ENCODE measurements at places on chromosomes 6 and 20. TPM values are rescaled to one million over a fixed set of nuclear protein-coding genes. Genes with fewer than 3 reads are reported as not detected.

DNA sequence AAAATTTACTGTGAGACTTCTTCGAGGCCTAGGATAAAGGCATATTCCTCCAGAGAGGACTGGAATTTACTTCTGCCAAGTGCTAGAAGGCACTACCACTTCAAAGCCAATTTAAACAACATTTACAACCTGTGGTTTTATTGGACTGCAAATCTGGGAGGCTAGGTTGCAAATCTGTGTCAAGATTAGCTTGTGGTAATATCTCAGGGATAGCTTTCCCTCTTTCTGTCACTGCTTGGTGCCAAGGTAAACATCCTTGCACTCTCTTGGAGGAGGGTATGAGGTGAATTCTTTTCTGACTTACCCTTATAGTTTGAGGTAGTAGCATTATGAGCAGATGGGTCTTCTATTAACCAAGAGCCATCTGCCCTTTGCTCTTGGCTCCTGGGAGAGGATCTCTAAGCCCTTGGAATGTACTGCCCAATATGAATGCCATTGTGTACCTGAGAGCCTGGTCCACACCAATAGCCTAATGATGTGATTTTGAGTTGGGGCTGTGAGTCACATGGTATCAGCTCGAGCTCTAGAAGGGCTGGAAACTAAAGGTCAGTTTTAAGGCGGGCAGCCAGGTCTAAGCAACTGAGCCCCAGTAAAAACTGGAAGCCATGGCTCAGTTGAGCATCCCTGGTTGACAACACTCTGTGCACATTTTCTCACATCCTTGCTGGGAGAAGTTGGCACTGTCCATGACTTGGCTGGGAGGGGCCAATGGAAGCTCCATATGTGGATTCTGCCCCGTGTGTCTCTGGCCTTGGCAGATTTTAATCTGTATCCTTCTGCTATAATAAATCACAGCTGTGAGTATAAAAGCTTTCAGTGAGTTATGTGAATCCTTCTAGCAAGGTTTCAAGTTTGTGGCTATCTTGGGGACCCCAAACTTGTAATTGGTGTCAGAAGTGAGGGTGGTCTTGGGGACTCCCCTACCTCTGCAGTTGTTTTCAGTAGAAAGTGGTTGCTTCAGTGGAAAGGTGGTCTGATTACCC, 188.1 kb downstream of the UBE3D start:
- H3K4me3 ChIP-seq = no peak overlapping the region
- DNase-seq = no peak
- peaks cover 6% of the 10 kb centered on the region for H3K27me3 ChIP-seq
- H3K4me1 ChIP-seq = no peaks in the 10 kb centered on the region

DNA sequence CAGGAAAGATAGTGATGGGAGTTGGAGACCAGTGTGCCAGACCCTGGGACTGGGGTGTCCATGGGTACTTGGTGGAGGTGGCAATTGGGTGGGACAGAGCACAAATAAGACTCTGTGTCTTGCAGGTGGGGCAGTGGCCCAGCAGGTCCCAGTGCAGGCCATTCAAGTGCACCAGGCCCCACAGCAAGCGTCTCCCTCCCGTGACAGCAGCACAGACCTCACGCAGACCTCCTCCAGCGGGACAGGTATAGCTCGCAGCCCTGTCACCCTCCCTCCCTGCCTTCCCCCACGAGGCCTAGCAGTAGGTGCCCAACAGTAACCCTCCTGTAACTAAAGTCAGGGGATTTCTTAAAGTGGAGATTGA, 5.3 kb downstream of the SRF start:
- DNase-seq = no peak
- H3K4me3 ChIP-seq = no peak overlapping the region
- no peaks in the 10 kb centered on the region for H3K27me3 ChIP-seq
- peaks cover 62% of the 10 kb centered on the region for H3K36me3 ChIP-seq
- peaks cover 48% of the 10 kb centered on the region for H3K4me1 ChIP-seq

- H3K4me3 ChIP-seq = no peak overlapping the region
- H3K27ac ChIP-seq = no peak overlapping the region
- peaks cover 2% of the 10 kb centered on the region for H3K4me1 ChIP-seq
- H3K27me3 ChIP-seq = no peaks in the 10 kb centered on the region
- peaks cover 49% of the 10 kb centered on the region for H3K36me3 ChIP-seq
These were observed 23.9 kb downstream of the ZNF337 start for GRCh38 chr20:25672659-25673235.

- peaks cover 5% of the 10 kb centered on the region for H3K27me3 ChIP-seq
- no peaks in the 10 kb centered on the region for H3K4me1 ChIP-seq
- H3K36me3 ChIP-seq = no peaks in the 10 kb centered on the region
- H3K27ac ChIP-seq = no peak overlapping the region
- DNase-seq = no peak
These were observed 180.4 kb upstream of the FOXQ1 start for GRCh38 chr6:1131285-1132079.

- DNase-seq = no peak
- H3K27ac ChIP-seq = no peak overlapping the region
- H3K4me1 ChIP-seq = peaks cover 17% of the 10 kb centered on the region
- peaks cover 5% of the 10 kb centered on the region for H3K27me3 ChIP-seq
- H3K36me3 ChIP-seq = no peaks in the 10 kb centered on the region
These were observed 28.7 kb downstream of the GNAS start for GRCh38 chr20:58880994-58881752.

GRCh38 chr6:132971676-132972075, 157.3 kb downstream of the RPS12 start:
- no peaks in the 10 kb centered on the region for H3K36me3 ChIP-seq
- peaks cover 12% of the 10 kb centered on the region for H3K27me3 ChIP-seq
- DNase-seq = no peak
- no peaks in the 10 kb centered on the region for H3K4me1 ChIP-seq

- peaks cover 26% of the 10 kb centered on the region for H3K4me1 ChIP-seq
- DNase-seq = no peak
- H3K36me3 ChIP-seq = no peaks in the 10 kb centered on the region
These were observed 5.0 kb downstream of the TMEM239 start for GRCh38 chr20:2820896-2821869.

- H3K36me3 ChIP-seq = no peaks in the 10 kb centered on the region
- no peak overlapping the region for H3K4me3 ChIP-seq
- peaks cover 74% of the 10 kb centered on the region for H3K27me3 ChIP-seq
- peak; percentile 77 for DNase-seq
These were observed 8.7 kb upstream of the HLA-E start for GRCh38 chr6:30480536-30481156.

DNA sequence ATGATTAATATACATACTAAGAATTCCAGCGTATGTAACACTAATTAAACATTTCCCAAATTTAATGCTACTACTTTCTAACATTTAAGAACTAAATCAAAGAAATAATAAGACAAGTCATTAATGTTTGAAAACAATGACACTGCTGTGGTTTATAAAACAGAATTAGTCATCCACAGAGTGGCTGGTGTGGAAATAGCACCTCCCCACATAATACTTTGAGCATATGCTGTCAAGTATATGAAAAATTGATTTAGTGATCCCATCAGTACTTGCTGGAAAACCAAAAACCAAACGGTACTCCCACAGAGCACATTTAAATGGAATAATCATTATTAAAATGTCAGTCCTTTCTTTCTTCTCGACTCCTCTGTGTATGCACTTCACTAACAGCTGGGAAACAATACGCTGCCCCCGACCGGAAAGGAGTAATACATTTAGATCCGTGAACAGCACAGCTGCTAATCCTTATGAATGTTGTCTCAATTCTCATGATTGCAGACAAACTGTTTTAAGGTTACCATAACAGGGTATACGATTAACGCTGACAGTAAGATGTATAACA, 78.4 kb downstream of the PREP start:
- H3K4me1 ChIP-seq = no peaks in the 10 kb centered on the region
- no peaks in the 10 kb centered on the region for H3K27me3 ChIP-seq
- H3K27ac ChIP-seq = no peak overlapping the region
- DNase-seq = no peak
- no peak overlapping the region for H3K4me3 ChIP-seq

- peaks cover 3% of the 10 kb centered on the region for H3K4me1 ChIP-seq
- no peaks in the 10 kb centered on the region for H3K27me3 ChIP-seq
- H3K36me3 ChIP-seq = peaks cover 5% of the 10 kb centered on the region
- no peak for DNase-seq
- H3K4me3 ChIP-seq = no peak overlapping the region
- no peak overlapping the region for H3K27ac ChIP-seq
These were observed 9.3 kb upstream of the EPM2A start for GRCh38 chr6:145744619-145745018.

DNA sequence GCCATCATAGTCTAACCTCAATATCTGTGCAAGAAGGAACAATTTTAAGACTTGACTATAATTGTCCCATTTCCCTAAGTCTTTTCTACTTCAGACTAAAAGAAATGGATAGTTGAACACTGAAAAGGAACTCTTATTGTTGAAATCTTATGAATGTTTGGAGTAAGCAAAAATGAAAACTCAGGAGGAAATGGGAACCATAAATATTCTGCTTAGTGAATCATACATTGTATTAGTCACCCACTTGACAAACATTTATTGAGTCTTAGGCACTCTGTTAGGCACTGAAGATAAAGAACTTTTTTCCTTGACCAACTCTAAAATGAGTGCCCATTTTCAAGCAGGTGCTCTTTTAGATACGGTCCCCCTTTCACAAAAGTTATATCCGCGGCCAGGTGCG, 8.7 kb downstream of the CCDC170 start:
- DNase-seq = no peak
- H3K4me1 ChIP-seq = peaks cover 7% of the 10 kb centered on the region
- no peak overlapping the region for H3K4me3 ChIP-seq
- no peaks in the 10 kb centered on the region for H3K36me3 ChIP-seq

- no peak for DNase-seq
- H3K4me3 ChIP-seq = no peak overlapping the region
- H3K27ac ChIP-seq = no peak overlapping the region
- H3K4me1 ChIP-seq = peaks cover 2% of the 10 kb centered on the region
- H3K36me3 ChIP-seq = no peaks in the 10 kb centered on the region
These were observed 21.2 kb downstream of the RSPH3 start for GRCh38 chr6:158978757-158979156.

GRCh38 chr20:52242237-52243230, 51.0 kb upstream of the ZFP64 start:
- DNase-seq = no peak
- no peak overlapping the region for H3K27ac ChIP-seq
- H3K27me3 ChIP-seq = no peaks in the 10 kb centered on the region
- H3K4me1 ChIP-seq = peaks cover 2% of the 10 kb centered on the region
- no peak overlapping the region for H3K4me3 ChIP-seq

GRCh38 chr6:139932671-139933070, 558.2 kb upstream of the CITED2 start:
- no peak overlapping the region for H3K27ac ChIP-seq
- H3K27me3 ChIP-seq = no peaks in the 10 kb centered on the region
- no peaks in the 10 kb centered on the region for H3K36me3 ChIP-seq
- no peaks in the 10 kb centered on the region for H3K4me1 ChIP-seq
- no peak overlapping the region for H3K4me3 ChIP-seq
- DNase-seq = no peak

DNA sequence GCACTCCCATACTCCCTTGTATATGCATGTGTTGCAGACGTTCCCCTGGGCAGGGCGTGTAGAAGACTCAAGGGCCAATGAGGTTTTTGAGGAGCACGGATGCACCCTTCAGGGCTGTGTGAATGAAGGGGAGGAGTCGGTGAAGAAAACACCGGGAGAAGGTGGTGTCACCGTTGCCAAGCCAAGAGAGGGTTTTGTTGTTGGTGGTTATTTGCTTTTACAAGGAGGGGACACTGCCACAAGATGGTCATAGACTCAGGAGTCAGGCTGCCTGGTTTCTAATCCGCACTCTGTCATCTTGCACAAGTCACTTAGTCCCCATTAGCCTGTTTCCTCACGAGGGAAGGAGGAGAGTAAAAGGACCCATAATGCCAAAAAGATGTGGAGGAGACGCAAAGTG, 124.0 kb downstream of the PXDC1 start:
- no peak for DNase-seq
- no peaks in the 10 kb centered on the region for H3K36me3 ChIP-seq
- H3K4me3 ChIP-seq = no peak overlapping the region
- H3K27me3 ChIP-seq = peaks cover 31% of the 10 kb centered on the region
- no peak overlapping the region for H3K27ac ChIP-seq
- H3K4me1 ChIP-seq = peaks cover 2% of the 10 kb centered on the region

- H3K36me3 ChIP-seq = peaks cover 7% of the 10 kb centered on the region
- DNase-seq = no peak
- no peak overlapping the region for H3K4me3 ChIP-seq
- H3K27me3 ChIP-seq = peaks cover 64% of the 10 kb centered on the region
- H3K4me1 ChIP-seq = peaks cover 24% of the 10 kb centered on the region
- no peak overlapping the region for H3K27ac ChIP-seq
These were observed 3.2 kb downstream of the FOXC1 start for GRCh38 chr6:1612974-1613306.

GRCh38 chr6:85416049-85416448, 33.8 kb upstream of the NT5E start:
- H3K4me1 ChIP-seq = no peaks in the 10 kb centered on the region
- H3K36me3 ChIP-seq = no peaks in the 10 kb centered on the region
- no peak overlapping the region for H3K27ac ChIP-seq

GRCh38 chr20:16279320-16279719, 293.9 kb downstream of the KIF16B start:
- H3K36me3 ChIP-seq = no peaks in the 10 kb centered on the region
- H3K4me1 ChIP-seq = no peaks in the 10 kb centered on the region
- H3K27me3 ChIP-seq = no peaks in the 10 kb centered on the region
- no peak overlapping the region for H3K27ac ChIP-seq

- no peaks in the 10 kb centered on the region for H3K27me3 ChIP-seq
- H3K4me1 ChIP-seq = no peaks in the 10 kb centered on the region
- no peak for DNase-seq
These were observed 22.9 kb upstream of the JAG1 start for GRCh38 chr20:10696650-10697049.

DNA sequence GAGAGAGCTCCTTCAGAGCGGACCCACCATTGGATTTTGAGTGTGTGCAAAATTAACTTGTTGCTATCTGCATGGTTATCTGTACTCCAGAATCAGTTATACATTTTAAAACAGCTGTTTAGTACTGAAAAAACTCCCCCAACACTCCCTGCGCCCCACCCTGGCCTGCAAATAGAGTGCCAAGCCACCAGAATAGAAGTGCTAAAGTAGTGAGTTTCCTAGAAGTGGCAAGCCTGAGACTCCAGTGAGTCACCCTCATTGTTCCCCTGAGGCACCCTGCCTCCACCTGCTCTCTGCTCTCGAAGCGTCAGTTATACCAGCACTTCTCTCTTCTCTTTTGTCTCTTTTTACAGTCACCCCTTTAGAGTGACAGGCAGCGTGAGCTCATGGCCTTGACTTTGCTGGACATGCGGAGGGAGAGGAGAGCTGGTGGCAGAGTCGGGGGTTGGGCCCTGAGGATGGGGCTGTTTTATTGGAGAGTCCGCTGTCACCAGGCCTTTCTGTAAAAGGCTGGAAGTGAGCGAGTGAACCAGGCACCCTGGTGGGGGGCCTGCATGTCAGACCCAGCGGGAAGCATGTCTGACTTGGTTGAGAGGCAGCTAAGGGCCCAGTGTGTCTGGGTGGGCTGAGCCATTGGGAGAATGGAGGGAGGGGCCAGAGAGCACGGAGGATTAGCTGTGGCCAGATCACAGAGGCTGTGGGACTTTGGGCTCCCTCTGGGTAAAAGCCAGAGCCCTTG, 10.4 kb downstream of the IGF2R start:
- peak overlapping the region; percentile 69 for H3K4me3 ChIP-seq
- peaks cover 95% of the 10 kb centered on the region for H3K4me1 ChIP-seq
- no peaks in the 10 kb centered on the region for H3K27me3 ChIP-seq
- peak overlapping the region; percentile 95 for H3K27ac ChIP-seq
- peaks cover 7% of the 10 kb centered on the region for H3K36me3 ChIP-seq
- peak; percentile 74 for DNase-seq

The STX11 gene
- 23.8 TPM for total RNA-seq

The COL11A2 gene
- total RNA-seq = 0.60 TPM

The RAMACL gene
- total RNA-seq = not detected

The EYA2 gene
- total RNA-seq = 0.15 TPM

The SLC52A3 gene
- total RNA-seq = not detected

The FUT9 gene
- total RNA-seq = not detected

The F13A1 gene
- total RNA-seq = not detected

The BMP6 gene
- total RNA-seq = not detected

The GSTA2 gene
- not detected for total RNA-seq

The FAM162B gene
- not detected for total RNA-seq
